Parietal lobe (tissue), 2 donors: ENCODE measurements at places on chromosomes 12 and 14. TPM values are rescaled to one million over a fixed set of nuclear protein-coding genes. Genes with fewer than 3 reads are reported as not detected.

RTL1 gene
- not detected for total RNA-seq

PLEKHG7 gene
- total RNA-seq: not detected

TCTN2 gene
- 33.5 TPM for total RNA-seq

SLC6A13 gene
- 5.6 TPM for total RNA-seq

MYF5 gene
- not detected for total RNA-seq

LPCAT3 gene
- total RNA-seq: 15.0 TPM

OR4K1 gene
- not detected for total RNA-seq

OR4E2 gene
- total RNA-seq: not detected

TPCN1 gene
- 8.5 TPM for total RNA-seq

C1R gene
- total RNA-seq: 1.6 TPM

ARHGAP9 gene
- 0.94 TPM for total RNA-seq

MIS18BP1 gene
- 38.2 TPM for total RNA-seq
